ENCODE measurements at places on chromosomes 5 and 9.

DNA sequence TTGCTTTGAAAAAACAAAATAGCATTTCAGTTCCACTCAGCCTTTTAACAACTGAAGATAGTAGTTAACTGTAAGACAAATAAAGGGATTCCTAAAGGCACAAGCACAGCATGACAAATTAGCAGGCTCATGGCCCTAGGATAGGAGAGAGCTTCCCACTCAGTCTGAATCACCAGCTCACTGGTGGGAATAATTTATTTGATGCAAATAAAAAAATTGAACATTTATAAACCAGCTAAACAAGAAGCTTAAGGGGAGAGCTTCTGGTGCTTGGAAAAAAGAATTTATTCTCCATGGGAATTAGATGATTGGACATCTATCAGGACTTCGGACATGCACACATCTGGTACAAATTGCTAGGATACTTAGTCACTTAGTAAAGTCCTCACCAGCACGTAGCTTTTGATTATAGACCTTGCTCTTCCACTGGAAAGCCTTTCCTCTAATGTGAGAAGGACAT lies 294.1 kb upstream of the TNC start:
- DNase-seq, result no peak

DNA sequence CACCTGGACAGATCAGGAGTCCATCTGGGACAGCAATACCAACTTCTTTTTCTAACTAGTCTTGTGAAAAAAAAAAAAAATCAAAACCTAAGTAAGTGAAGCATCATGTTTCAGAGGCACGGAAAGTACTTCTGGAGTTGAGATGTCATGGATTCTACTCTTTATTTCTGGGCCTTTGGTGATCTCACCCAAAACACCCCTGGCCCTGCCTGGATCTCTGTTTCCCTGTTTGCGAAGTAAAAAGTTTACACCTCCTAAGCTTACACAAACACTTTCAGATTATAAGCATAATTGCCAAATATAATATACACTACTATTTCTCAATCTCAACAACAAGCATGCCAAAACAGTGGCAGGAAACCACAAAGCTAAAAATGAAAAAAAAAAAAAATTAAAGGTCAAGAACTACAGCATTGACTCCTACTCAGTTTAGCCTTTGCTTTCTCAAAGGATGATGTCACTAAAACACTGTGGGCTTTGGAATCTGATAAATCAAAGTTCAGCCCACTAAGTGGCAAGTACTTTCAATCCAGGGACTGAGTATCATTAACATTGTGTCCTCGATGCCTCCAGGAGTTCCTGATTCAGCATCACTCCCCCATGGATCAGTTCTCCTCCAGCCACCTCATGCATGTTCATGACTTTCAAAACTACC lies 291.9 kb downstream of the NFIB start:
- no peak for DNase-seq

DNA sequence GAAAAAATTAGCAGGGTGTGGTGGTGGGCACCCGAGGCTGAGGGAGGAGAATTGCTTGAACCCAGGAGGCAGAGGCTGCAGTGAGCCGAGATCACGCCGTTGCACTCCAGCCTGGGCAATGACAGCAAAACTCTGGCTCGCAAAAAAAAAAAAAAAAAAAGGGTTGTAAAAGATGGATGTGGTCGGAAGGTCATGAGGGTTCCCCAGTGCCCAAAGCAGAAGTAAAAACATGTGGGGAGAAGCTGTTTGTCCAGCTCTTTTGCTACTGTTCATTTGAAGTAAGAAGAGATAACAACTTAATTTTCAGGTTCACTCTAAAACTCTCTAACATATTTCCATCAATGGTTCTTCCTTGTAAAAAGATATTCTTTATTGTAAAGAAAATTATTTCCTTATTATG lies 57.1 kb upstream of the GOLPH3 start:
- no peak for DNase-seq

- DNase-seq, result peak; percentile 71
These were observed 1468.0 kb downstream of the FOXD4L5 start for GRCh38 chr9:63816751-63817621.

DNA sequence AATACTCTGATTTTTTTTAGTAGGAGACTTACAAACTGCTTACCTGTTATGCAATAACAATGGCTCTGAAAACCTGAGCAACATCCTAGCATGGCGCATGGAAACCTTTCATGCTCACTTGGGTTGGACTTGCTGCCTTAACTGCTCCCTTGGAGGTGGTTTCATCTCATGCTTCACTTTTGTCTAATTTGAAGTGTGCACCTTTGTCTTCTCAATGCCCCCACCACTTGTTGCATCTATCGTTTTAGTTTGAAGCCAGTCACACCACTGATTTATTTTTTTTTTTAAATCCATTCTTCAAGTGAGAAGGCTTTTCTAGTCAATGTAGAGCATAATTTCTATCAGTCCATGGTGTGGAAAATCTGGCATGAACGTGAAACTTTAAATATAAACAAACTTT lies 63.2 kb downstream of the CFAP90 start:
- DNase-seq, result no peak

DNA sequence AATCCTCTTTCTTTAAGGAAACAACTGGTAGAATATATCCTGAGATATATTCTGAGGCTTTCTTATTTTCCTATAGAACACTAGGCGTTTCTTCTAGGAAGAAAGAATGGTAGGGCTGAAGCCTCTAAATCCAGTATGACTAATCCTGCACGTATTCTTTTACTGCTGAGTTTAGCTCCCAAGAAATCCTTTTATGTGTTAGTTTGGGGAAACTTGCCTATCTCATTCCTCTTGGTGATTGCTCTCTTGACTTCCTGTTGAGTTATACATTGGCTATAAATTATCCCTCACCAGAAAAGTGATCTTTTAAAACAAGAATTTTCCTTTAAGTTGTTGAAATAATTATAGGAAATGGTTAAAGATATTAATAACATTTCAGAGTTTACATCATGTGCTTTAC lies 422.9 kb downstream of the TMEM161B start:
- DNase-seq, result no peak
